Activated CD4-positive, alpha-beta T cell treated with anti-CD3 and anti-CD28 coated beads, Interleukin-2, amount 10 ng/mL, durations not matched to agents 7 days and 5 days (primary cell): ENCODE measurements at places on chromosomes 3 and 15. TPM values are rescaled to one million over a fixed set of nuclear protein-coding genes. Genes with fewer than 3 reads are reported as not detected.

Gene FBXW12
- total RNA-seq, result not detected

Gene THSD4
- not detected for total RNA-seq

Gene TMCO5A
- not detected for total RNA-seq

Gene BFSP2
- total RNA-seq, result 0.33 TPM

Gene GPR176
- not detected for total RNA-seq

Gene THRB
- total RNA-seq, result not detected

Gene TMC3
- not detected for total RNA-seq

Gene HESX1
- total RNA-seq, result not detected

Gene RAB6B
- total RNA-seq, result not detected

Gene CHRM5
- total RNA-seq, result not detected

Gene A4GNT
- not detected for total RNA-seq

Gene MAPK6
- 23.4 TPM for total RNA-seq

Gene CD200R1
- 8.8 TPM for total RNA-seq

Gene LRRC34
- total RNA-seq, result 3.4 TPM

Gene GOLGA6A
- not detected for total RNA-seq

Gene GP5
- 1.1 TPM for total RNA-seq

Gene PTH1R
- total RNA-seq, result not detected

Gene C2CD4B
- total RNA-seq, result not detected

Gene GOLGA8J
- not detected for total RNA-seq

Gene ATP11B
- 105 TPM for total RNA-seq

Gene TUSC2
- 16.1 TPM for total RNA-seq

Gene DHX30
- 73.2 TPM for total RNA-seq
